ENCODE measurements at places on chromosomes 11 and 22. TPM values are rescaled to one million over a fixed set of nuclear protein-coding genes. Genes with fewer than 3 reads are reported as not detected.

DNA sequence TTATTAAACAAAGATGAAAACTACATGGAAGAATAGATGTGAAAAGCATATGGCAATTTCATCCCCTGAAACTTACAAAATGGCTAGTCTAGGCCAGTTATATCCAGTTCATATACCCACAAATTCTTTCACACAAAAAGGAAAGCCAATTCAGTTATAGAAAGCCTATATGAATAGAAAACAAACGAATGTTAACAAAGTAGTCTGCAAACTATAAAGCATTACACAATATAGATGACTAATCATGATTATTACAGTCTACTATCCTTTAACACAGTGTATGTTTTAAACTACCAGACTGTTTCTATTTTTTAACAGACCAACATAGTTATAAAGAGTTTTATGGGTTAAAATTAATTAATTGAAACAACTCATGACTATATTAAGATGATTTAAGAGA, 12.1 kb downstream of the DCUN1D5 start:
- DNase-seq = no peak

- no peak for DNase-seq
These were observed 38.5 kb downstream of the SBF2 start for GRCh38 chr11:10255388-10256125.

- DNase-seq = no peak
These were observed 22.0 kb downstream of the CELSR1 start for GRCh38 chr22:46515208-46516111.

DNA sequence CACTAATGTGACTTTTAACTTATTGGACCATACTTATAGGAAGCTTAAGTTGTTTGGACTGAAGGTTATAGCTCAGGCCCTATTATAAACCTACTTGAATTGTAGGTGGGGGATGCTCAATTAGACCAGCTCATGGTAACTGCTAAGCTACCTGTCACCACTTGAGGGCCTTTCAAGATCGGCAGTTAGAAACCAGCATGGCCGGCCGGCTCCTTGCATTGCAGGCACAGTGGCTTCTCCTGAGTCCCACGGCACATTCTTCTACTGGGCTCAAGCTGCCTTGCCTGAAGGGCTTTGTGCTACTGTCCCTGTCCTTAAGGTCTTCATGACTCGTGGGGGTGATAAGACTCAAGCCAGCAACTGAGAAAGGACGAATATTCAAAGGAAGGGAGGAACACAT, 70.8 kb downstream of the TBC1D22A start:
- no peak for DNase-seq

Gene SMIM35
- 0.40 TPM for total RNA-seq
